ENCODE measurements at places on chromosomes 3 and 15.

GRCh38 chr3:188964957-188965356 lies 206.8 kb upstream of the TPRG1 start:
- DNase-seq, result no peak

GRCh38 chr15:50150349-50150748 lies 31.3 kb upstream of the ATP8B4 start:
- DNase-seq, result no peak

DNA sequence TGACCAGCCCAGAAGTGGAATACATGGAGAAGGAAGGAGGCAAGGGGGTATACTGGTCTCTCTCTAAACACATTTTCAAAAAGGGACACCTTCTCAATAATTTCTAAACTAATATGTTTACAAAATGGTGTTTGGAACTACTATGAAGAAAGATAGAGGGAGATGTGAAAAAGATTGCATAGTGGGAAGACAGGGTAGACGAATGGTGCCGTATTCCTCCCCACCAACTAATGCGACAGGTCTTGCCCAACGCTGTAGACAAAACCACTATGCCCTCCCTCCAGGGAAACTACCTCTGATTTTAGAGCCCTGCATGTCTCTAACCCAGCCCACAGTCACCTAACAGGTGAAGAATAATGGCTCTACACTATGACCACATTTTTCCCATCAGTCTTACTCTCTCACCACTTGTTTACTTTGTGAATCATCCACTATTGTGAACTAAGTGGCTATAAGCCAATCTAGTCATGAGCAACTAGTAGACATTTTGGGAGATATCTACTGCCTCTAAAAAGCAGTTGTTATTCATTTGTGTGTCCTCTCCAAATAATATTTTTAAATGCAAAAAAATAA lies 108.2 kb upstream of the UBE2E2 start:
- DNase-seq, result peak; percentile 91

DNA sequence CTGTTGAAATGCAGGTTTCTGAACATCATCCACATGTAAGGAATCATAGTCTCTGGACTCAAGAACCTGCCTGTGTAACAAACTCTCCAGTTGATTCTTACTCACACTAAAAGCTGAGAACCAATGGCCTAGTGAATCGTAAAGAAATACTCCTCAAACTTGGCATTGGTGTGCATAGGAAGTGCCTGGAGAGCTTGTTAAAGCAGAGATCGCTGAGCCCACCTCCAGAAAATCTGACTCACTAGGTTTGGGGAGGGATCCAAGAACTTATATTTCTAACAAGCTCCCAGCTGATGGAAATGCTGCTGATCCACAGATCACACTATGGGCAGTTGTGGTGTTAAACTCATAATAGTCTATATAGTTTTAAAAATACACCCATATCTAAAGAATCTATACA lies 55.8 kb upstream of the LMCD1 start:
- DNase-seq, result peak; percentile 75

GRCh38 chr3:65833761-65834505 lies 204.8 kb downstream of the MAGI1 start:
- DNase-seq, result peak; percentile 74

Measured in epithelial cell of esophagus (primary cell).